ENCODE measurements at places on chromosomes 2 and 18. TPM values are rescaled to one million over a fixed set of nuclear protein-coding genes. Genes with fewer than 3 reads are reported as not detected.

GRCh38 chr18:37458697-37459096, 106.9 kb downstream of the CELF4 start:
- DNase-seq: no peak

The FBXO36 gene
- 1.2 TPM for polyA plus RNA-seq

GRCh38 chr18:75475228-75475627, 47.7 kb upstream of the SMIM21 start:
- DNase-seq: peak; percentile 94

DNA sequence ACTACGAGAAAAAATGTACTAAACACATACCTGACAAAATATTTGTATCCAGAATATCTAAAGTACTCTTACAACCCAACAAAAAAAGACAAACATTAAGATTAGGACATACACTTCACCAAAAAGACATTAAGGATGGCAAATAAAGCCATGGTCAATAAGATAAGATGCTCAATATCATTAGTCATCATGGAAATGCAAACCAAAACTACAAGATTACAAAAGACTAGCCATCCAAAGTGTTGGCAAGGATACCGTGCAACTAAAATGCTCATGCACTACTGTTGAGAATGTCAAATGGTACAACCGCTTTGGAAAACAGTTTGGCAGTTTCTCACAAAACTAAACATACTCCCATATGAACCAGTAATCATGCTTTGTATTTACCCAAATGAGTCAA, 29.7 kb downstream of the MAP3K2 start:
- DNase-seq: peak; percentile 14
